ENCODE measurements at places on chromosomes 3 and 15.
A peak's percentile ranks its signal among the peaks of the same experiment; 100 is the strongest.

- DNase-seq: peak; percentile 10
These were observed 324.5 kb downstream of the TBL1XR1 start for GRCh38 chr3:176872771-176873209.

DNA sequence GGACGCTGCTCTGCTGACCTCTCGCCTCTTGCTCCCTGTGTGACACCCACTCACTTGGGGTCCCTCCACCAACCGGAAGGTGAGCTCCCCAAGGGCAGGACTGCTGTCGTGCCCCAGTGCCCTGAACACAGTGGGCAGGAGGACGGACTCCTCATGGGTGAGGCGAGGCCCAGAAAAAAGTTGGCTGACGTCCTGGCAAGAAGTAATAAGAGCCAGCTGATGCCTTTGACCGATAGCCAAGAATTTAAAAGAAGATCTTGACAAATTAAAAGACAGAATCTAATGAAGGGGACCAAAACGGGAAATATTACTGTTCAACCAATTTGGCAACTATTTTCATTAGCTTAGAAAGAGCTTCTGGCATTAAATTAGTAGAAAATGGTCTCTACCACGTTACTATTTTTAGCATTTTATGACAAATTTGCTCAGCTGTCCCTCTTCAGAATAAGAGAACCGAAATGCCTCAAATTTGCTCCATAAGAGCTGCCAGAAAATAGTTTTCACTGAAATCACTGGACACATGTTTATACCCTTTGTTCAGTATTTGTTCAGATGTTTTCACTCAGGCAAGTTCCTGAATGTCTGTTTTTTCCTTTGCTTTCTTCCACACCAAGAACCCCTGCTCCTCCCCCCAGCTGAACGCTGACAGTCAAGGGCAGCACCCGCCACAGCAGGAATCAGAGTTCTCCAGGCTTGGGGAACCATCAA is 60.5 kb downstream of the XXYLT1 start:
- DNase-seq: no peak

DNA sequence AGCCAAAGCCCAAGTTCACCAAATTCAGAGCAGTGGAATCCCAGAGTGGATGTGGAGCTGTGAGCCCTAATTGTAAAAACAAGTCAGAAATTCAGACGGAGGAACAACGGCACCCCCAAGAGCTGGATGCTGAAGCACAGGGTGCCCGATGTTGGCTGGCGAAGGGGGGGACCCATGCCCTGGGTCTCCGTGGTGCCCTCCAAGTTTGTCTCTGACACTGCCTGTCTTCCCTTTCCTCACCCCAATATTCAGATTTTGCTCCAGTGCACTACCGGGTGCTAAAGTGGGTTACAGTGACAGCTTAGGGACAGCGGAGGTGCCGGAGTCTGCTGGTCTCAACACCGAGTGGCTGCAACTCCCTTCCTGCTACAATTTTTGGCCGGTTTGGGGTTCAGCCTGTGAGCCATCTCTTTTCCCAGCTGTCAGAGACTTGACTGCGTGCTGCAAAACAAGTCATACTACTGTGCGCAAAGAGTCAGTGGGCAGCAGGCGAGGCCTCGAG is 6.6 kb downstream of the GRIP2 start:
- no peak for DNase-seq

DNA sequence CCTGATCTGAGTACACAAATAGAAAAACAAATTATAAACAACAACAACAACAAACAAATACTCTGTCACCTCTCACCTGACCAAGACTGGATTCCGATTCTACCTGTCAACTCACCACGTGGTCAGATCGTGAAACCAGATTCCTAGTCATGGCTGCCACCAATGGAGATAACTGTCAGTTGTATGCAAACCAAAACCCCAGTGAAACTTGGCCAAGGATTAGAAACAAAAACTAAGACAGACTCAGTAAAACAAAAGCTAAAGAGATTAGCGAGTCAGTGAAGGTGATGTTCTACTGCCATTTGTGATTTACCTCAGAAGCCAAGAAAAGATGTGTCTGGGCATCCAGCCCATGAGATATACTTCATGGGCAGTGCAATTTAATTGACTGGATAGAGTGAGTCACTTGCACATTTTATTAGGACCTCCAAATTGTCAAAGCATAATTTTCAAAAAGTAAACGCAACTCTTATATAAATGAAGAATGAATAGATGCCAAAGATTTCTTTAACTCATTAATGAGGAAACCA is 31.1 kb downstream of the PHLDB2 start:
- DNase-seq: no peak

GRCh38 chr3:41274944-41275668 is 75.8 kb downstream of the CTNNB1 start:
- no peak for DNase-seq

DNA sequence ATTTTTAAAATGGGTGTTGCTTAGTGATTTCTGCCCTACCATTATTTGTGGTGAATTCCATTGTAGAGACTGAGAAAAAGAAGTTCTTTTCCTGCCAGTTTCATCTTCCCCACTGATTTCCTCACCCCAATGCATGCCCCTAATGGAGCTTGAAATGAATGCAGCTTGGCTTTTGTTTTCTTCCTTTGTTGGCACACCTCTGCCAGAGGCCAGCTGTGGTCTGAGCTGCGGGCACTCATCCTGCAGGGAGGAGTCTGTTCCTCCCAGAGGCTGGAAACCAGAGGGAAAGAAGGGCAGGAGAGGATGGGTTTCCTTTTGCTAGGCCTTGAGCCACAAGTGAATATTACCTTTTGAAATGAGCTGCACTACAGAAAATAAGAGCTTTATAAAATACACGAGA is 9.3 kb upstream of the ST8SIA2 start:
- no peak for DNase-seq

- no peak for DNase-seq
These were observed 14.8 kb downstream of the HOMER2 start for GRCh38 chr15:82937712-82938058.

DNA sequence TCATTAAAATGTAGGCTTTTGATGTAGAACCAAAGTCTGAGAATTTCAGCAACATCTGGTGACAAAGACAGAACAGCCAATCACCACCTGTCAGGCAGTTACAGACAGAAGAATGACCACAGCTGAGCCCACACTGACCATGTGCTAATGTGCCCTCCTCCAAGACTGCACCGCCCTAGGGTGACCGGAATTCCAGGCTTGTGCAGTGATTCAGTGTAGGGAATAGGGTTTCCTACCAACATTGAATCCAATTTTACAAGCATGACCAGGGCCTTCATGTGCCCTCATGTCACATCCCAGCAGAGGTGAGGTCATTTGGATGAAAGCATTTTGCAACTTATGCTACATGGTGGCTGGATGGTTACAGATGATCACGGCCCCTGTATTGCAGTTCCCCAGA is 412.5 kb downstream of the SOX2 start:
- no peak for DNase-seq

DNA sequence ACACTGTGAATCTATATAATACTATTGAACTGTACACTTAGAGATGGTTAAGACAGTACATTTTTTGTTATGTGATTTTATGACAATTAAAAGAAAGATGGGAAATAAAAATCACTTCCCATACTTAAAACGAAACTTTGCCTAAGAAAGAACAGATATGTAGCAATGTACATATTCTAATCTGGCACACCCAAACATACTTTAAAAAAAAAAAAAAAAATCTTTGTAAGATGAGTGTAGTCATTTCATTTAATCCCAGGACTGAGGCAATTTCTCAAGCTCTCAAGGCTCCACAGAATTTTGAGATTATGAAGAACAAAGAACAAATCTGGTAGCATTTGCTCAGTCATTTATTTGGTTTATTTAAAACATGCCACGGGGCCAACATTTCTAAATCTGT is 40.3 kb upstream of the FEZF2 start:
- no peak for DNase-seq

- DNase-seq: no peak
These were observed 105.9 kb downstream of the TPRG1 start for GRCh38 chr3:189277711-189278110.

DNA sequence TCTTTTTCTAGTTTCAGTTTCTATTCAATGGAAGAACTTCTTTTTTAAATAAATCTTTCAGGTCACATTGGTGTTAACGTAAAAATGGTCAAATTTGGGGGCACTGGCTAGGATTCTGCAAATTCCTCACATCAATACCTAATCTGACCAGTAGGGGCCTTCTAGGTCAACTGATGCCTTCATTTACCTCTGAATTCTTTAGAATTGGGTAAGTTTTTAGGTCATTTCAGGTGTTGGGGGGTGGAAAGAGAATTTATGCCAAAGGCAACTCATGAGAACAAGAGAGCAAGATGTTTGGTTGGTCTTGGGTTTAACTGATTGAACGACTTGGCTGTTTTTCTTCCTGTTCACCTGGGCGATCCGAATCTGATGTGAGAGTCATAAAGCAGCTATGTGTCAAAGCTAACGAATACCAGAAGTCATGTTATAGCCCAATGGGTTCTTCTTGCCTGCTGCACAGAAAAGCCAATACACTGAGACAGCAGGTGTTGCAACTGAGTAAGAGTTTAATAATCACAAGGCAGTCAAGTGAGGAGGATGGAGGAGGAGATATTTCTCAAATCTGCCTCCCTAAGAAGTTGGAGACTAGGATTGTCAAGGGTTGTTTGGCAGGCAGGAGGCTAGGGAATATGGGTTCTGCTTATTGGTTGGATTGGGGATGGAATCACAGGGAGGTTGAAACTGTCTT is 15.3 kb downstream of the LRRC49 start:
- DNase-seq: no peak

- DNase-seq: no peak
These were observed 367.4 kb downstream of the IL20RB start for GRCh38 chr3:137325170-137325569.

DNA sequence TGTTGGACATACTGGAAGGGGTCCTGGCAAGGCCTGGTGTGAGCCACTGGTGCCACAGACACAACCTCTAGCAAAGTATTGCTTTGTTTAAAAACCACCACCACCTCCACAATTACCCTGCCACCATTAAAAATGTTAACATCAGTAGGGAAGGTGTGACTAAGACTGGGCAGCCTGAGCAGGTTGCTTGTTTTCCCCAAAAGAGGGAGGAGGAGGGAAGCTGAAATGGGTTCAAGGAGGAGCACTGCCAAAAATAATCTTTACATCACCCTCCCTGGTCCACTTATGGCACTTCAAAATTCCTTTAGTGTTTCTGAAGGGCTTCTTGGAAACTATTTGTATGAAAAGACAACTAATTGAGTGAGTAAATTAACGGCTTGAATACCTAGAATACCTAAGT is 99.8 kb upstream of the FGF7 start:
- DNase-seq: no peak

DNA sequence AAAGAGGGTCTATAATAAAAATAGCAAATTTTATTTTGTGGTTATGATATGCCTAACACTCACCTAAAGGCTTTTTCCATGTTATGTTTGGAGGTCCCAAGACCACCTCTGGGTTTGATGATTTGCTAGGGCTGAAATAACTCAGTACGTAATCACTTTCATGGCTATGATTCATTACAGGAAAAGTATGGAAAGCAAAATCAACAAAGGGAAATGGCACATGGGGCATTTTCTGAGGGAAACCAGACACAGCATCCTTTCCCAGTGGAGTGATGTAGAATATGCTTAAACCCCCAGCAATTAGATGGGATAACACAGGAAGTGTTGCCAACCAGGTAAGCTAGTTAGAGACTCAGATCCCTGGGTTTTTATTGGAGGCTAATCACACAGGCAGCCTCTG is 701.6 kb upstream of the CBLB start:
- no peak for DNase-seq

DNA sequence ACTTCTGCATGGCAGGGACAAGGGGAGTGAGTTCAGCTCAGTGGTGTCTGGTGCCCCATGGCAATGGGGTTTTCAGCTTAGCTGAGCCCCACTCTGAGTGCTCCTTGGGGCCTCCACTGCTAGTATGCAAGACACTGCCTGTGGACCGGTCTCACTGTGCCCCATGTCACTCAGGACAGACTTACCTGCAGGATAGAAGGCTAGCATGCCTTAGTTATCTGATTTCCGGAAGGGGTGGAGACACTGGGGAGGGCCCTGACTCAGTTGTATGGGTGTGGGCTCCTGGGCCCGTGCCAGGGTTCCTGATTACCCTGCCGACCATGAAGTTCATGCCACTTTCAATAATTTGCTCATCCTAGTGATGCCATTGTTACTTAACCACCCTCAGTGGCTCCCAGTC is 4.3 kb upstream of the SLC6A20 start:
- no peak for DNase-seq

- no peak for DNase-seq
These were observed 17.4 kb downstream of the LRIG1 start for GRCh38 chr3:66483409-66483906.

DNA sequence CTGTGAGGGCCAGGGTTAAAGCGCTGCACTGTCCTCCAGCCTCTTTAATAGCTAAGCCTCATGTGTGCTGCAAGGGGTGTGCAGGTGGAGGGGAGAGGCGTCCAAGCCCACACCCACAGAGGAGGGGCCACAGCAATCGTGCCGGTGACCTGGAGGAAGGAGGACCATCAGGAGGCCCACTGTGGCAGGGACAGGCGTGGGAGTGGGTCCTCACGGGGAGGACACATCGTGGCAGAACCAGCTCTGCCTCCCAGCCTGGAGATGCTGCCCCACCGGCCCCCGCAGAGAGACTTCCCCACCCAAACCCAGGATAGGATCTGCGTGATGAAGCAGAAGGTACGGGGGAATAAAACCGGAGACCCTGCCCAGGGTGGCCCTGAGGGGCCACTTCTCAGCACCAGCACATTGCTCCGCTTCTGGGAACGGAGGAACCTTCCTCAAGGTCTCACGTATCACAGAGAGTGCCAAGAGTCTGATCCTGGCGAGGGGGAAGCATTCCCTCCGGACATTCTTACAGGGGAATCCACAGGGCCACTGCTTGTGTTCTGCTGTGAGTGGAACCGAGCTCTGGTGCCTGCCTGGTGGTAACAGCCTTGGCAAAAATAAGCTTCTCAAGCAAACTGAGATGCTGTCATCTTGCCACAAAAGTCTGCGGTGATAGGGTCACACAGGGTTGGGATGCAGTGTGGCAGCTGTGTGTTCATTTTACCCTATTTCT is 199.8 kb downstream of the XXYLT1 start:
- no peak for DNase-seq

DNA sequence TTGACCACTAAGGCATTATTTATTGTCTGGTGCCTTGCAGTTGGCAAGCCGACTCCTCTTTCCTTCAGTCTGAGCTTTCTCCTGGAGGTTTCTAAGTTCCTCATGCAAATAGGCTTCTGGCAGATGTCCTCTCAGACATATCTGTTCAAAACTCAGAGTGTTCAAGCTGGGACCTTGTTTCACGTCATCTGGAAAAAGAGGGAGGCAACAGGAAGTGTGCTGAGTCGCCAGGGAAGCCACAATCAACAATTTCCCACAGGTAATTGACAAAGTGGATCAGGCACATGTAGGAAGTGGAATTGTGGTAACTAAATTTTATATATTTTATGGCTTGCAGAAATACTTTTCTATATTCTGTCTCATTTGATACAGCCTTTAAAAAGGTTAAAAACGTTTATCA is 14.6 kb downstream of the SCG5 start:
- no peak for DNase-seq

DNA sequence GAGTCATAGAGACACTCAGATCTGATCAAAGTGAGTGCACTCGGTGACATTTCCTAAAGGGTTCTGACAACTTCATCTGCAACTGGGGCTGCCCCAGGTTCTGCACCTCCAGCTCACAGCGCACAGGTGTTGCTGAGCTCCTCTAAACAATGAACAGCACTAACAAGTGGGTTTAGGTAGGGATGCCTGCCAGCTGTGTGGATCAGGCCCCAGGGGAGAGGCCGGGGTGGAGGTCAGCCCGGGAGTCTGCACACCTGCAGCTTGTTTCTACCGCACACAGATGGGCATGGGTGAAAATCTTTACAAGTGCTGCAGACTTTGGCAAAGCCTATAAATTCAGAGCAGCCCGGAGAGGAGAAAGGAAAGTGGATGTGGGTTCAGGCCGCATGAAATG is 355 bp downstream of the FBXW12 start:
- DNase-seq: no peak
